ENCODE measurements at places on chromosomes 5 and 9.
A peak's percentile ranks its signal among the peaks of the same experiment; 100 is the strongest.

- DNase-seq = peak; percentile 19
Observed at GRCh38 chr9:123354806-123355508, 1.0 kb upstream of the CRB2 start.

- no peak for DNase-seq
Observed at GRCh38 chr9:116465576-116466270, 221.4 kb upstream of the TRIM32 start.

DNA sequence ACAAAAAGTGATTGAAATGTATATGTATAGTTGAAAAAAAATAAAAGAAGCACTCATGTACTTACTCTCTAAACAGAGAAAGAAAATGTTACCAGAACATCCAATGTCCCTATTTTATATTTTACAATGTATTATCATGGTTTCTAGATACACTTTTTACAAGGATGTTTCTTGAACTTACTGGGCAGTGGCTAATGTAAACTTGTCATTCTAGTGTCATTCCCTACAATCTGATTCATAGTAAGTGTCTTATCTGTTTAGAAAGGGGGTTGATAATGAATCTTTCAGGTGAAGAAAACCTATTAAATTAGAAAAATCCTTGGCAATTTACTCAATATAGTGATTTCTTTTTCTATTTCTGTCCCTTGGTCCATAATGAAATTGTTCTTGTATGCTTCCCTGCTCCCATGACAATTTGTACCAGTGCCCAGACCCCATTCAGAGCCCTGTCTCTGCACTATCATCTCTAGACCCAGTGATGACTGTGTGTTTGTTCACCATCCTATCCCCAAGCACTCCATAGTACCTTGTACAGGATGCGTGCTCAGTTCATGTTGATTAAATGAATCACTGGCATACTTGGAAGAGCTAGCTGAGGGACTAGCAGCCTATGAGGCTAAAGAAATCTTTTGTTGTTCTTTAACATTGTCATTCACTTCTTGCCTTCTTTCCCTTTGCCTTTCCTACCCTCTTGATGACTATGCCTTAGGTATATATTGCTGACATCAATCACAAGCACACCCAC lies 101.2 kb downstream of the HMHB1 start:
- no peak for DNase-seq

- peak; percentile 14 for DNase-seq
Observed at GRCh38 chr9:69971643-69972449, 71.8 kb upstream of the MAMDC2 start.

DNA sequence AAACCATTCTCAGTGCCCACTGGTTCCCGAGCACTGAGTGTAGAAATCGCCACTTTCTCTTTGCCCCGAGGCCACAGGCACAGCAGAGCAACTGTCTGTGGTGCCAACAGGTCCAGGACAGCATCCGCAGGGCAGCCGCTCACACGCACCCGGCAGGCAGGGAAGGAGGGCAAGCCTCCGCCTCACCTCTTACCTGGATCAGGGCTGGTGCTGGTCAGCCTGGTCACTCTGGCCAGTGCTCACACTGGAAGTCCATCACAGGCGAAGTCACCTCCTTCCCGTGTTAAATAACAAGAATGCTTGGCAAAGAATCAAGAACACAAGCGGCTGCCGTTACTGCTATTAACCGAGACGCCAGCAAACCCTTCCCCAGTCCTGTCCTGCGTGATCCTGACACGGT lies 13.7 kb downstream of the DIPK1B start:
- DNase-seq = no peak

DNA sequence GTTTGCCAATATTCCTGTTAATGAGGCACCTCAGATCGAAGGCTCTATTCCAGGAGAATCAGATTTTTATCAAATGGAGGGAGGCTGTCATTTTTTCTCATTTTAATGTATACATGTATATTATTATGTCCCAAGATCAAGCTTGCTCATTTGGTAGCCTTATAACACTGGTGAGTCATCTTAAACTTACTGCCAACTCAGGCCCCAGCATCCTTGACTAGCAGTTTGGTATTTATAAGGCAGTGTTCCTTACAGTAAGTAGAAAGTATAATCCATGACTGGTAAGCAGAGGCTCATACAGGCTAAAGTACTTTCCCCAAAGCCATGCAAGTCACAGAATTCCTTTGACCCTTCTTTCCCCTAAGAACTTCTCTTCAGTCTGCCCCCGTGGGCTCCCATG lies 90.7 kb upstream of the NR3C1 start:
- DNase-seq = no peak

GRCh38 chr9:17004500-17004899 lies 130.3 kb upstream of the CNTLN start:
- DNase-seq = no peak

DNA sequence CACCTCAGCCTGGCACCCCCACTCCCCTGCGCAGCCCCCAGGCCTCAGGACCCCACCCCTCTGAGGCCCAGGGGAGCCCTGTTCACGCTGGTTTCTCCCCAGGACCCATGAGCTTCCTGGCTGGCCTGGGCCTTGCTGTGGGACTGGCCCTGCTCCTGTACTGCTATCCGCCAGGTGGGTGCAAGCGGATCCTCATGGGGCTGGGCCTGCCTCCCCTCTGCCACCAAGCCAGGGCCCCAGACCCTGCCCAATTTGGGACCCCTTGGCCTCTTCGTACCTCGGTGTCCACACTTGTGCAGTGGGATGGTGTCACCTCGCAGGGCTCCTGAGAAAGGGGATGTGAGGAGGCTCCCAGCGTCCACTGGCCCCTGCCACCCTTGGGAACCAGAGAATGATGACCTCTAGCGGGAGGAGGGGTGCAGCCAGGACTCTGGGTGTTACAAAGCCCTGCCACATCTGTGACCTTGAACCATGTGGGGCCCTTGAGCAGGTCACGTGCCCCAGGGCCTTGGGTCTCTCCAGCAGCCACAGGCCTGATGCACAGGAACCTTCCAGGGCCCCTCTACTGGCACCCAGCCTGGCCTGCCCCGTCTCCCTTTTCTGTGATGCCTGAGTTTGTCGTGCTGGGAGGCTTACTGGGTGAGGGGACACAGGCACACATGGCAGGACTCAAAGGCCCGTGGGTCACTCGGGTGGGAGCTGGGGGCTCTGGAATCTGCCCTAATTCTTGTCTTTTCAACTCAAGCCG lies 16.3 kb downstream of the CARD19 start:
- no peak for DNase-seq

DNA sequence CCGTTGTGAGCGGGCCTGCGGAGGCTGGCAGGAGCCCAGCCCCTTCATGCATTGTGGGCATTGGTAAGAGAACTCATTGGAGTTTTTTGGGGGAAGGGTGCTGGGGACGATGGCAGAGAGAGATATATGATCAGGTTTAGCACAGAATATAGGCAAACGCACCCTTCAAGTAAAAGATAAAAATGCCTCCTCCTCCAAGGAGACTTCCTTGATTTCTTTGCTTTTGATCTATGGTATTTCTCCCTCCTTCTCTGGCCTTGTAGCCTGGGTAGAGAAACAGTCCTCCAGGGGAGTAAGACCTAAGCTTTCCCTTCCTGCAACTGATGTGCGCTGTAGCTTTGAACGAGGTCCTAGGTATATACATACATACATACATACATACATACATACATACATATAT lies 960 bp upstream of the PPARGC1B start:
- no peak for DNase-seq

DNA sequence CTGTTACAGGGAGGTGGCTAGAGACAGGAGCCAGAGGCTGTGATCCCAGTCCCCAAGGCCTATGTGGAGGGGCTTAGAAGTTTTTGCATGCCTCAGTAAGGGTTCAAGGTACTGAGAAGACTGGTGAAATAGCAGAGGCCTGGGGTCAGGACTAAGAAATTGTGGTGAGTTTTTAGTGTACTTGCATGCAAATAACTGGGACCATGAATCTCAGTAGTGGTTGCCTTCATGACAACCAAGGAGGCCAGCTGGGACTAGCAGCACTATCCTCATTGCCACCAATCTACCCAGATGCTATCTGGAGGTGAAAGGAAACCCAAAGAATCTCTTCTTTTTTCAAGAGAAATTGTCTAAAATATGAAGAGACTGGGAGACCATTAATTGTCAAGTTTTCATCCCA lies 395.1 kb downstream of the CETN3 start:
- DNase-seq = no peak

GRCh38 chr5:111311666-111312065 lies 87.5 kb downstream of the CAMK4 start:
- DNase-seq = no peak

DNA sequence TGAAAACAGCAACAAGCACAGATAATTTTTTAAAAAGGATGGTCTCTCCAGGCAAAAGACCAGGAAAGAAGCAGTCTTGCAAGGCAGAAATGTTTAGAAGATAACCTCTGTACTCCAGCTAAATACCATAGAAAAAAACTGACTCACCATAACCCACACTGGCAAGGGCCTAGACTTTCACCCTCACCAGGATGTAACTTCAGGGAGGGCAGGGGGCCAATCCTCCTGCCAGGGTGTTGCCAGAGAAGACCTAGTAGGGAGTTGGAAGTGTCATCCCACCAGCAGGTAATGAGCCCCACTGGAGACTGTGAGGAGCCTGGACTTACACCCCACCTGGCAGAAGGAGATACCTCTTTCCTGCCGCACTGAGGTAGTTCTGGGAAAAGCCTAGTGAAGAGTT lies 97.6 kb downstream of the PRELID2 start:
- no peak for DNase-seq

DNA sequence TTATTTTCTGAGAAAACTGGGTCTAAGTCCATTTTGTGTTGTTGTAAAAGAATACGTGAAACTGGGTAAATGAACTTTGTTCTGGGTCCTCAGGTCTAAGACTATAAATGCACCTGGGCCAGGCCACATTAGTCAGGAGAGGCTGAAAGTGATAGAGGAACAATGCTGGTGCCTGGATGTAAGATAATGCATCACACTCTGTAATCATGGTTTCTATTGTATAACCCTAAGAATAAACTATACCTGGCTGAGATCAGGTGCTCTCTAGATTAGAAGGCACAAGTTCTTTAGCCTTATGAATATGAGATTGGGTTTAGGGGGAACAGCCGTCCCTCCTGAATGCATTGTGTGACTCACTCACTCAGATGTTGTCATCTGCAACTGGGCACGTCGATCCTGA lies 675.5 kb downstream of the HTR1A start:
- no peak for DNase-seq

- no peak for DNase-seq
Observed at GRCh38 chr9:2525147-2525546, 96.4 kb upstream of the VLDLR start.

- no peak for DNase-seq
Observed at GRCh38 chr5:54009828-54010227, 300.5 kb downstream of the ARL15 start.

GRCh38 chr5:15502208-15502607 lies 2.2 kb downstream of the FBXL7 start:
- DNase-seq = no peak

- no peak for DNase-seq
Observed at GRCh38 chr9:123138163-123138562, 104.7 kb downstream of the GPR21 start.

GRCh38 chr5:56494300-56494731 lies 261.2 kb upstream of the ANKRD55 start:
- no peak for DNase-seq

- DNase-seq = no peak
Observed at GRCh38 chr9:105444130-105444529, 3.7 kb upstream of the FSD1L start.

DNA sequence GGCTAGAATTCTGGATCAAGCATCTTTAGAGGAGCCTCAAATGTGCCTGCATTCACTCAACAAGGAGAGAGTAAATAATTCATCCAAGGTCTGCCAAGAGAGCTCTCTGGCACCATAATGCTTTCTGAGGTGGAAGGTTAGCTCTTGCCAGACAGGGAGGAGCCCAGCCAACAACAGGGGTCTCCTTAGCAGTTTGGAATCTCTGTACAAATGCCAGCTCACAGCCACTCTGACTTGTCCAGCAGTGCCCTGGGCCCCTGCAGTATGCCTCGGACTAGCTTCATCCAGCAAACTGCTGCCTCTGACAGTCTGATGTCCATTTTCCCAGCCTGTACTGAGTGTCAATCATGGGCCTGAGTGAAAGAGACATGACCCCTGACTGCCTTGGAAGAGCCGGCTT lies 127.2 kb upstream of the SLC44A1 start:
- DNase-seq = no peak

DNA sequence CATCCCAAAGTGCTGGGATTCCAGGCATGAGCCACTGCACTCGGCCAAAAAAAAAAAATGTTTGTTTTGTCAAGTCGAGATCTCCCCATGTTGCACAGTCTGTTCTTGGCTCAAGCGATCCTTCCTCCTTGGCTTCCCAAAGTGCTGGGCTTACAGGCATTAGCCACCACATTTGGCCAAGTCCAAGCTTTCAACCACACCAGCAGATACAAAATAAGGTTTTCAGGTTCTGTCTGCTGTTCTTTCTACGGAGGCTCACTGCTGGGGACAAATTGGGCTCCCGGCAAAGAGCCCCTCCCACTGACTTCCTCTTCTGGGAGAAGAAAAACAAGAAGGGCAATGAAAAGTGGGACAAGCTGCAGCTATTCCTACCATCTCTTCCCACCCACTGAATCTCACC lies 37.6 kb upstream of the GGTA1 start:
- no peak for DNase-seq

DNA sequence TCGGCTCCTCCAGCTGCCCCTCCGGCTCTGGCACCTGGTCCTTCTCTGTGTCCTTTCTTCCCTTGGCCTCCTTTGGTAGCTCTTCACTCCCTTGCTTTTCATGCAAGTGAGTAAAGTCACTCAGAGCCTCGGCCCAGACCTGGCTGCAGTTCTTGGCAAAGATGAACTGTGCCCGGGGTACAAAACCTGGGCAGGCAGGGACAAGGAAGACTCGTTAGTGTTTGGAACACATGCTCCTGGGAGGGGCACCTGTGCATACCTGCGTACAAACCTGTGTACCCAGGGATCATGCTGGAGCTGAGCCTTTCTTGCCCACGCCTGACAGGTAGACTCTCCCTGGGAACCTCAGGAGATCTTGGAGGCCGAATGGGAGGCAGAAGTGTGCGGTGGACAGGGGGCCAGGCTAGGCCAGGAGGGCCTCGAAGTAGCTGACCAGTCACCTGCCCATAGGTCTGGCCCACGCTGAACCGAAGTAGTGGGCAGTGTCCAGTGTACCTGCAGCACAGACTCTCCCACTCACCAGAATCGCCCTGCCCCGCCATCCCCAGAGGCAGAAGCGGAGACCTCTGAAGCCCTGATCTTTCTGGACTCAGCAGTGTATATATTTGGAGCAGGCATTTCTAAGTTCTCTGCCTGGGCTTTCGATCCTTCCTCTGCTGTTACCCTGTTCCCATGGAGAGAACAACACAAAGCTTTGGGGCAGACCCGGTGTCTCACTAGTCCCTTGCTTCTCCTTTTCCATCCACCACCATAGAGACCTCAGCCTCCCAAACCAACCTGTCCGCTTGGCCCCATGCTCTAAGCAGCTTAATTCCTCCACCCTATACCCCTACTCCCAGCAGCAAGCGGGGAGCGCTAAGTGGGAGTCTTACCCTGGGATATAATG lies 41.9 kb upstream of the TESK1 start:
- DNase-seq = no peak

- no peak for DNase-seq
Observed at GRCh38 chr9:106060885-106061284, 366.5 kb downstream of the TMEM38B start.

- DNase-seq = no peak
Observed at GRCh38 chr5:71748360-71748759, 29.3 kb downstream of the CARTPT start.

Data from GM12892 (cell line).